ENCODE measurements at places on chromosomes 3 and 15. TPM values are rescaled to one million over a fixed set of nuclear protein-coding genes. Genes with fewer than 3 reads are reported as not detected.

Gene TP63
- 0.15 TPM for total RNA-seq

Gene NRG4
- not detected for total RNA-seq

Gene GSK3B
- 25.9 TPM for total RNA-seq

Gene CLDN18
- not detected for total RNA-seq

Gene CSPG4
- total RNA-seq: not detected

Gene CXCR6
- total RNA-seq: not detected

Gene PIERCE2
- total RNA-seq: 0.44 TPM

Gene PLCH1
- total RNA-seq: 0.27 TPM

Gene SPSB4
- total RNA-seq: not detected

Gene PROS1
- total RNA-seq: 0.94 TPM

Gene RAMAC
- total RNA-seq: 15.3 TPM

Gene PBRM1
- 49.9 TPM for total RNA-seq

Gene MORC1
- total RNA-seq: not detected

Gene GPX1
- 202 TPM for total RNA-seq

Gene CCR9
- not detected for total RNA-seq

Gene TMEM207
- not detected for total RNA-seq
